GM23338 (cell line): ENCODE measurements at places on chromosomes 11 and 22. TPM values are rescaled to one million over a fixed set of nuclear protein-coding genes. Genes with fewer than 3 reads are reported as not detected.

GRCh38 chr11:1889941-1890855 is 1.5 kb downstream of the PRR33 start:
- DNase-seq = no peak

DNA sequence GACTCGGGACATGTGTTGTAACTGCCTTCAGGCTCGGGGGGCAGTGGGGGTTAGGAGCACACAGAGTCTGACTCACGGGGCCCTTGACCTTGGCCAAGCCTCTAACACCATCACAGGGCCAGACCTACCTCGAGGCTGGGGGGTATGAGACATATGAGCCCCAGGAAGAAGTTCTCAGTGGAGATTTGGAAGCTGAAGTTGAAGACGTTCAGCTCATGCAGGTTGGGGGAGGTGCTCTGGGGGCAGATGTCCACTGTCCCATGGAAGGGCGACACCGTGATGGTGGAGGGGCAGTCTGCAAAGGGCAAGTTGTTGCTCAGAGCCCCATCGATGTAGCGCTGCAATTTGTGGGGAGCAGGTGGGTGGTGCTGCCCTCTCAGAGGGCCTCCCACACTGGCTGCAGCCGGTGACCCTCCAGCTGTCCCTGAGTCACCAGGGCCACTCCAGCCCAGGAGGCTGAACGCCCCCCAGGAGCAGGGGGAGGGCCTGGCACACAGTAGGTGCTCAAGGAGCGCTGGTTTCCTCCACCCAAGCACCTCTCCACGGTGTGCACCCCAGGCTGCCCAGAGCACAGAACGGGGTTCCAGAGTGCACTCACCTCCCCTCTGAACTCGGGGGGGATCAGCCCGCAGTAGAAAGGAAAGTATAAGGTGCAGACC is 2.5 kb downstream of the PNPLA5 start:
- DNase-seq = no peak

- peak; percentile 60 for DNase-seq
Measured at GRCh38 chr11:18013790-18014507, 1.1 kb upstream of the SERGEF start.

DNA sequence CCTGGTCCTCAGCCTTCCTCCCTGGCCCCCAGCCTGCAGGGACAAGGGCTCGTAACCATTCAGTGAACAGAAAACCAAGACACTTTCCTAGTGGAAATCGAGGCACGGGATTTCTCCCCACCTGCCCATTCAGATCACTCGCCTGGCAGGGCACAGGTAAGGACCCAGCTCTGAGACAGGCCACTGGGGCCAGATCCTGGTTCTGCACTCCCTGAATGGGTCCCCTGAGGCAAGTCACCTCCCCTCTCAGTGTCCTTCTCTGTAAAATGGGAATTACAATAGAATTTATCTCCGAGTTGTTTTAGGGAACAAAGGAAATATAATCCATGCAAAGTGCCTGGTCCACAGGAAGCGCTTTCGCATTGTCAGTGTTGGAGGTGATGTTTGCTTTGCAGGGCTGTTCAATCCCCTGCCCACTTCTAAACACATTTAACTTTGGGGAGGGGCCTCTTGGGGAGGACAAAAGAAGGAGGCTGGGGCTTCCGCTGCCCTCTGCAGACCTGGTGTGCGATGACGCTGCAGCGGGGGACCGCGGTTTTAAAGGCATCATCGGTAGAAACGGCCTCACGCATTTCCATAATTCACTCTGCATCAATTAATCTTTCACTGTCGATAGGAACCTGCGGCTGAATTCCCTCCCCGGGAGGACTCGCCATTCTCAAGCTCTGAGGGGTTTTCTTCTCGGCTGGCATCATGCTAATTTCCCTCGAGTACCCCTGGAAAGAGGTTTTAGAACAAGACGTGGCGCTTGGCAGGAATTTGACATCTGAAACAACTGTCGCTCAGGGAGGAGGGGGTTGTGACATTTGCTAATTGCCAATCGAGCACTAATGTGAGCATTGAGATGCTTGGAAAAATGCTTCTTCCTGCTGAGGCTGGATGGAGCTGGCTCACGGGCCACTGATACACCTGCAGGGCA is 70.4 kb upstream of the FGF3 start:
- DNase-seq = peak; percentile 52

GRCh38 chr11:26350002-26350401 is 18.1 kb downstream of the ANO3 start:
- DNase-seq = no peak

GRCh38 chr11:75706260-75706729 is 11.3 kb upstream of the MOGAT2 start:
- DNase-seq = peak; percentile 90

GRCh38 chr11:96125400-96125799 is 201.5 kb upstream of the MTMR2 start:
- DNase-seq = no peak

DNA sequence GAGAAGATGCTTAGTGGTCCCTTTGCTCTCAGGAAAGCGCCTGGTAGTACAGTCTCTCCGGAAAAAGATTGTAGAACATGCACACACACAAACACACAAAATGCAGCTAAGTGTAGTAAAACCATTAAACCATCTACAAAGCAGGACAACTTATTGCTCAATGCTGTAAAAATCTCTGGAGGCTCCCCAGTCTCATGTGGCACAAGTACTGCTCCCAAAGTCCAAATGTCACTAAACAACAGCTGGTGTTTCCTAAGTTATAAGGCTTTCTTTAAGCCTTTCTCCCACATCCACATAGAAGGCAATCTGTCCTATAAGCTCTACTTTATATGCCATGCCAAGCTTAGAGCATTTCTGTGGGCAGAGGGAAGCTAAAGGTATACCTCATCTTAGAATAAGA is 32.9 kb downstream of the CDON start:
- no peak for DNase-seq

DNA sequence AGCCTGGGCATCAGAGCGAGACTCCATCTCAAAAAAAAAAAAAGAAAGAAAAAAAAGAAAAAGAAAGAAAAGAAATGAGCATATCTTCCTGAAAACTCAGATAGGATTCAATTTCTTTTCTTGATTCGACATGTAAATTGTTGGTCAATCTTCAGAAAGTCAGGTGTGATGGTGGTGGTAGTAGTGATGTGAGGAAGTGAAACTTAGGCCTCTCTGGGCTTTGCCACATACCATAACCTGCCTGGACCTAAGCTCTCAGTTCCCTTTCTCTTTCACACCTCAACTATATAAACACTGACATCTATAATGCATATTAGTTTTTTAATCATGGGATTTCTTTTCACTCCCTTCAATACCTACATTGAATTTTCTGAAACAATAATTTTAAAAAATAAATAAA is 98.0 kb upstream of the TBCEL start:
- no peak for DNase-seq

DNA sequence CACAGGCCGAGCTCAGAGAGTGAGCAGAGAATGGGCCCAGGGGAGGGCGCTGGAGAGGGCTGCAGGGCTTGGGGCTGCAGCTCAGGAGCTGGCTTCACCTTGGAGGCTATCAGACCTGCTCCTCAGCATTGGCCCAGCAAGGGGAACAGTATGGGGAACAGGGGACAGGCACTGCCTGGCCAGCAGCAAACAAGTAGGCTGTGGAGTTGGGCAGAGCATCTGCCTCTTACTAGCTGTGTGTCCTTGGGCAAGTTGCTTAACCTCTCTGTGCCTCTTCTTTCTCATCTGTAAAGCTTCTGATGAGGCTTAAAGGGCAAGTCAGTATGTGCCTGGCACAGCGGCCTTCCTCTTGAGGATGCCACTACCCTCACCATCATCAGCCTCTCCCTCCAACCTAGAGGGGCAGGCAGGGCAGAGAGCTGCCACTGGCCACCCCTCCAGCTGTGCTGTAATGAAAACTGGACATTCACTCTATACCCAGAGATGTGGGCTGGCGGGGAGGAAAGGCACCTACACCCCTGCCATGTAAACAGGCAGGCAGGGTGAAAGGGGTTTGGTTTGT is 7.5 kb upstream of the CDKN1C start:
- DNase-seq = no peak

DNA sequence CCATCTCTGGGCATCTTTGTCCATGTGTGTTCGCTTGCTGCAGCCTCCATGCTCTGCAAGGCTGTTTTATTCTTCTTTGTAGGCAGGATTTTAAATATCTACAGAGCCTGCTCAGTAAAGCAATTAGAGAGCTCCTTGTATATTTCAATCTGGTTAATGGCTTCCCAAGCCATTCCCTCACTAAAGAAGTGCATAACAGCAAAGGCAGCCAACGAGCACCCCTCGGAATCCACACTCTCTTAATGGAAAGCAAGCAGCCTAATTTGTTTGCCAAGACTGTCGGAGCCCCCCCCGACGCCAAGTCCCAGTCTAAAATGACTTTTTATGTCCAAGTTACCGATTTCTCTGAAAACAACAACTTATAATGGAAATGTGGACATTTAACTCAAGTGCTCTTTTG is 123.6 kb downstream of the ARL14EP start:
- peak; percentile 32 for DNase-seq

GRCh38 chr22:18048441-18048898 is 24.1 kb upstream of the MICAL3 start:
- no peak for DNase-seq

DNA sequence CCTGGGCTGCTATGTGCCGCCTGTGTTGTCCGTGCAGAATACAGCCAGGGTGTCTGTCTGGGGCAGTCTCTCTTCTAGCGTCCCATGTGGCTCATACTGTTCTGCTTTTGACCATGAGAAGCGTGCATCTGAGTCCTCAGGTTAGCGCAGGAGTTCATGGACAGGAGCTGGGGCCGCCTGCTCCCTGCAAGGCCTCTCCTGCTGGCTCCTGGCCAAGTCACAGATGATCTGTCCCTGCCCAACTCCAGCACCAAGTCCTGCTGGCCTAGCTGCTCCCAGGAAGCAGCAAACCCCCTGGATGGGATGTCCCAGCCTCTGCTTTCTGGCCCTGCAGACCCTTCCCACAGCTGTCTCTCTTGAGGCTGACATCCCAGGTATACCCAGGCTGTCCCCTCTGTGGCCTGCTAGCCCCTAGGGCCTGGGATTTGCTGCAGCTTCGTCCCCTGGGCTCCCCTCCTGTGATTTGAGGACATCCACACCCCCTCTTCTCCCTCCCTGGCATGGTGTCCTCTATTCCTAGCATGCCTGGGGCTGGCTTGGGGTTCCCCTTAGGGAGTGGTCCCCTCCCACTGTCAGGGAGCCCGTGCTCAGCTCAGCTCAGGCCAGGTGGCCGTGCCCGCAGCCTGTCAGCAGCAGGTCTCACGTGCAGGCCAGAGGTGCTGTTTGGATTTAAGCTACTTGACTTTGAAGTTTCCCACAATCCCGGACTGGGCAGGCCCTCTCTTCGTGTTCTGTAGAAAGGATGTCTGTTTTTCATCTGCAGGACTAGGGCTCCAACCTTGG is 17.8 kb downstream of the PRR5 start:
- DNase-seq = no peak

- no peak for DNase-seq
Measured at GRCh38 chr11:17839450-17839849, 104.9 kb downstream of the KCNC1 start.

DNA sequence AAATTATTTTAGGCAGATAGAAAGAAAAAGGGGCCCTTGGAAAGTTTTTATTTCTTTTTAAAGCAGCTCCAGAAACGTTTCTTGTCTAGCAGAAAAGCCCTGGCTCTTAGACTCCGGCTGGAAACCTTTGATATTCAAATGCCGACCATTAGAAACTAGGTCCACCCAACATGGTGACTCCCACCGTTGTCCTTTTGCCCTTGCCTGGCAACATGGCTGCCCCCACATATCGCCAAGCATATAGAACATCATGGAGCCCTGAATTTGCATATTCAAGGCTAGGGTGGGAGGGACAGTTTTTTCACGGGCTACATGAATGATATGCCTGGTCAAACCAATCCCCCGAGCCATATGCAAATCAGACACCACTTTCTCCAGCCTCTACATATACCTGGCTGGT is 1379.0 kb downstream of the LRRC4C start:
- no peak for DNase-seq

GRCh38 chr22:44207173-44207980 is 26.7 kb downstream of the PARVG start:
- no peak for DNase-seq

DNA sequence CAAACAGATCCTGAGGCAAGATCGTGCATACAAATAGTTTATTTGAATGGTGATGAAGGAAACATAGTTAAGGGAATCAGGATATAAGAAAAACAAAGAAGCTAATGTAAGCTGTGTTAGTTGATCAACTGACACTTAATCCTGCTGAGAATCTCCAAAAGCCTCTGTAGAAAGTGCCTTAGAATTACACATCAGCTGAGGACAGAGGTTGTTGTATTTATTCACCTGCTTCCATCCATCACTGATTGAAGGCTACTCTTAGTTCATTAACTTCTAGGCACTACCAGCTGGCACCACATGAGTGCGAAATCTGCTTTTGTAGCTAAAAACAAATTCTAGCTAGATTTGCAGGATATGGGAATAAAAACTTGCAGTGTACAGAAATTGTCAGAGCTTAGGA is 1082.0 kb upstream of the CNTN5 start:
- DNase-seq = peak; percentile 32

GRCh38 chr11:29208117-29208516 is 808.7 kb downstream of the KCNA4 start:
- no peak for DNase-seq

DNA sequence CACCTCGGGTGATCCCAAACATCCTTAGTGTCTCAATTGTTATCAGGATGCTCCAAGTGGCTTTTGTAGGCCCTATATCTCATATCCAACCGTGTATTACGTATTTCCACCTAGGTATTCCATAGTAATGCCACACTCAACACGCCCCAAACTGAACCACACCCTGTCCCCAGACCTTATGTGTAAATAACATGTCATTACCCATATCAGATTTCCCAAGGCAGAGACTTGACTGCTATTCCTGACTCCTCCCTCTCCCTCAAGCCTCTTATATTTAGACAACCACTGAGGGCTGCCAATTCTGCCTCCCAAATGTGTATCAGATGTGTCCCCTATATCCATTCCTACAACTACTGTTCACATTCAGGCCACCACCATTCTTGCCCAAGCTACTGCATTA is 132.8 kb upstream of the NCAM1 start:
- DNase-seq = no peak

DNA sequence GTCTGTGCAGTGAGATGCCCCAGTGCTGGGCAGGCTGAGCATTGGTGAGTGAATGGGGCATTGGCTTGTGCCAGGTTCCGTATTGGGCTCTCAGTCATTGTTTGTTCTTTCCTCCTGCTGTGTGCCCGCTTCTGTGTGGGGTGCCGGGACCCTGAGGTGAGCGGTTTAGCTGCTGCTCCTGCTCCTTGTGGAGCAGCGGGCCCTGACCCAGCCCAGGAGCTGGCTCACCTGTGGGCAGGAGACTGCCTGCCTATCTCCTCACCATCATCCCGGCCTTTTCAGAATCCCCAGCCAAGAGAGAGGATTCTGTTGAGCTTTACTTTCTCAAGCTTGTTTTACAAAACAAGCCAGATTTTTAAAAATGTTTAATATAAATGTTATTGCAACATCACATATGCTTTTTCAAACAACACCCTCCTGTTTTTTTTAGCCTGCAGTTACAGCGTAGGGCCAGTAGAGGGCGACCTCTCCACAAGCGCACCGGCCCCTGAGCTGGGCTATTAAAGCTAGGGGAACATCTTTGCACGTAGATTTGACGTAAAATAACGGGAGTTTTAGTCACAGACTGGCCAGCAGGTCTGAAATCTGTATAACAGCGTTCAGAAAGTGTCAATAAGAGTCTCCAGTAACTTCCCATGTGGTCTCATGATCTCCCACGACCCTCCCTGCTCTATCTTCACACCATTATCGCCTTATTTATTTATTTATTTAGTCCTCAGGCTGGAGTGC is 25.1 kb upstream of the RELT start:
- DNase-seq = peak; percentile 78

Gene EHF
- total RNA-seq = not detected in 2 replicates

Gene MS4A1
- not detected in 2 replicates for total RNA-seq

Gene MS4A14
- total RNA-seq = not detected in 2 replicates

Gene C11orf65
- 0.21 TPM in 1 of 2 replicates, not detected in the other for total RNA-seq

Gene MMP7
- total RNA-seq = not detected in 2 replicates

Gene LYVE1
- total RNA-seq = 0.94 TPM in 1 of 2 replicates, not detected in the other

Gene PATE2
- total RNA-seq = not detected in 2 replicates

Gene OR6A2
- 0.97 and 1.7 TPM in 2 replicates for total RNA-seq

Gene MAPK8IP2
- 2.8 and 3.5 TPM in 2 replicates for total RNA-seq
